ENCODE measurements at places on chromosomes 12 and 14.
A peak's percentile ranks its signal among the peaks of the same experiment; 100 is the strongest.

GRCh38 chr14:40629144-40629543, 977.5 kb upstream of the LRFN5 start:
- H3K27me3 ChIP-seq, result no peaks in the 10 kb centered on the region
- DNase-seq, result no peak
- no peak overlapping the region for H3K4me3 ChIP-seq
- no peak overlapping the region for H3K27ac ChIP-seq
- no peaks in the 10 kb centered on the region for H3K4me1 ChIP-seq

DNA sequence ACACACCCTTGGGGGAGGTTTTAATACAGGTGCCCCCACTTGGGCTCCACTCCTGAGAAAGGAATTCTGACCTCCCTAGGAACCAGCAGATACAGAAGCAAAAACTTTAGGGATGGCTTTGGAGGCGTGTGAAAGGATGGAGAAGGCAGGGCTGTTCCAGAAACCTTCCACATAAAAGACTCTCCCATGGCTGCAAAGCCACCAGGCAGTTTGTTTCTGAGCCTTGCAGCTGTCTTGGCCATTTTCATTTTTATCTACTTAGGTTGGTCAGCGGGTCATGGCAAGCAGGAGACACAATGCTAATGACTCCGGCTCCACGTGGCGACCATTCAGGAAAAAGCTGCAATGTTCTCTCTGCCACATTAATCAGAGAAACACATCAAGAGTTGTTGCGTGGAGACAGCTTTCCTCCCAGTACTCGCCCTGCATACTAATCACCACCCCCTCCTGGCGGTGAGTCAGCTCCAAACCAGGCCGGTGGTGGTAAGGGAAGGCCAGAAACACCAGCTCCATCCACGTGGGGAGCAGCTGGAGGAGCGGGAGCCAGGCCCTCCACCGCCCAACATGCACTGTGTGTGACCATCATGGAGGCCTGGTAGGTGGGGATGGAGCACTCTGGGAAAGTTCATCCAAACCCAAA, 30.9 kb upstream of the IRF2BPL start:
- no peak overlapping the region for H3K27ac ChIP-seq
- no peak for DNase-seq
- no peaks in the 10 kb centered on the region for H3K4me1 ChIP-seq
- H3K36me3 ChIP-seq, result no peaks in the 10 kb centered on the region
- H3K4me3 ChIP-seq, result no peak overlapping the region

- no peaks in the 10 kb centered on the region for H3K4me1 ChIP-seq
- H3K27me3 ChIP-seq, result no peaks in the 10 kb centered on the region
Measured at GRCh38 chr14:104514156-104514848, 65.3 kb upstream of the C14orf180 start.

- H3K27me3 ChIP-seq, result no peaks in the 10 kb centered on the region
- H3K36me3 ChIP-seq, result no peaks in the 10 kb centered on the region
- H3K4me3 ChIP-seq, result peak overlapping the region; percentile 43
Measured at GRCh38 chr12:49548822-49549648, 10.2 kb downstream of the KCNH3 start.

GRCh38 chr12:45235087-45236025, 19.5 kb downstream of the ANO6 start:
- H3K36me3 ChIP-seq, result no peaks in the 10 kb centered on the region
- peaks cover 48% of the 10 kb centered on the region for H3K4me1 ChIP-seq
- H3K4me3 ChIP-seq, result no peak overlapping the region
- peak overlapping the region; percentile 83 for H3K27ac ChIP-seq

DNA sequence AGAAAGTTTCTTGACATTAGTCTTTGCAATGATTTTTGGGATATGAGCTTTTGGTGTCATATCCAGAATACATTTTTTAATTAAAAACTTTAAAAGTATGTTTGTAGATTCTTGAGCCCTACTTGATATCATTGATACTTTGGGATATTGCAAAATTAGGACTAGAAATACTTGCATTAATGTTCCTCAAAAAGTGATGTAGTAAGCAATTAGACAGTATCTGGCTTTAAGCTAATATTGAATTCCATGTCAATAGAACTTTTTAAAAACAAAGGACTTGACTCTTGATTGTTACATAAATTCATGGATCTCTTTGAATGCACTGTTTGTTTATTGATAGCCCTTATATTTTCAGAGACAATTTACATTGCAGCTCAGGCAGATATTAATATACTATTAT, 15.6 kb downstream of the PEX5 start:
- DNase-seq, result no peak
- H3K36me3 ChIP-seq, result peaks cover 84% of the 10 kb centered on the region
- no peak overlapping the region for H3K27ac ChIP-seq

All from vagina (tissue), 2 donors.